ENCODE measurements at places on chromosomes 12 and 14. TPM values are rescaled to one million over a fixed set of nuclear protein-coding genes. Genes with fewer than 3 reads are reported as not detected.

TBX5 gene
- total RNA-seq, result 0.12 TPM

SLC39A2 gene
- total RNA-seq, result not detected

TSHR gene
- total RNA-seq, result not detected

HOXC12 gene
- total RNA-seq, result not detected

SLCO1B1 gene
- not detected for total RNA-seq

ADAM21 gene
- total RNA-seq, result 0.33 TPM

LRFN5 gene
- total RNA-seq, result 25.5 TPM

FAM234B gene
- total RNA-seq, result 6.7 TPM

TBK1 gene
- 47.8 TPM for total RNA-seq

MAP1LC3B2 gene
- 0.22 TPM for total RNA-seq

C12orf54 gene
- total RNA-seq, result not detected

COPZ1 gene
- total RNA-seq, result 180 TPM

SPPL3 gene
- total RNA-seq, result 6.4 TPM

SPIC gene
- total RNA-seq, result not detected

ENDOU gene
- under 0.01 TPM for total RNA-seq

GPRC5A gene
- 15.6 TPM for total RNA-seq

COX8C gene
- not detected for total RNA-seq

C1QL4 gene
- total RNA-seq, result 0.37 TPM

SLC17A8 gene
- total RNA-seq, result not detected

PTPN6 gene
- total RNA-seq, result 0.11 TPM

UBE2N gene
- total RNA-seq, result 50.2 TPM

CLEC12A gene
- not detected for total RNA-seq

NEMP1 gene
- total RNA-seq, result 12.7 TPM

ANKRD33 gene
- total RNA-seq, result 0.11 TPM

STAC3 gene
- total RNA-seq, result 0.50 TPM

HSPB8 gene
- total RNA-seq, result 18.9 TPM

PTMS gene
- total RNA-seq, result 60.1 TPM

NEDD8 gene
- 163 TPM for total RNA-seq

AQP5 gene
- total RNA-seq, result not detected

COCH gene
- 1.00 TPM for total RNA-seq

CLEC7A gene
- not detected for total RNA-seq

TMEM132D gene
- total RNA-seq, result 2.0 TPM

DACT1 gene
- 27.4 TPM for total RNA-seq

LRP1-AS gene
- total RNA-seq, result not detected

KCNC2 gene
- total RNA-seq, result 0.50 TPM

PPM1A gene
- 36.5 TPM for total RNA-seq

VSX2 gene
- not detected for total RNA-seq
